H1 (cell line): ENCODE measurements at places on chromosomes 1 and 21. TPM values are rescaled to one million over a fixed set of nuclear protein-coding genes. Genes with fewer than 3 reads are reported as not detected.

DMRTA2 gene
- not detected in 2 replicates for total RNA-seq

PPIAL4G gene
- not detected in 2 replicates for total RNA-seq

C1orf53 gene
- total RNA-seq = 0.56 and 0.80 TPM in 2 replicates

KRTAP7-1 gene
- not detected in 2 replicates for total RNA-seq

BCAN gene
- total RNA-seq = 3.8 and 4.5 TPM in 2 replicates

DNA sequence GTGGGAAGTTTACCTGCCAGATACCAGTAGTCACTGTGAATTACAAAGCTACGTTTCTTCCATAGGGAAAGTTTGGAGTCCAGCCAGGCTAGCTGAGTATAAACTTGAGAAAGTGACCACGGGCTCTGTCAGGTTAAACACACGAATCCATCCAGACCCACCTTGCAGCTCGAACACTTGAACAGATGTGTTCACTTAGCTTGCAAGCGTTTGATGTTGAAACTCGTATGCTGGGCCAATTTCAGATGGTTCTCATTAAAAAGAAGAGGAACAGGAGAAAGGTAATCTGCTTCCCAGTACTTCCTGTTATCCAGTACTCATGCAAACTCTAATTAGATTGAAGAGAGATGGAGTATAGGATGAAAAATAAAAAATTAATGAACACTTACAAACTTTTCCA lies 636.4 kb downstream of the SMYD3 start:
- DNase-seq = no peak

- DNase-seq = no peak
Measured at GRCh38 chr1:234864116-234864515, 254.1 kb upstream of the IRF2BP2 start.

DNA sequence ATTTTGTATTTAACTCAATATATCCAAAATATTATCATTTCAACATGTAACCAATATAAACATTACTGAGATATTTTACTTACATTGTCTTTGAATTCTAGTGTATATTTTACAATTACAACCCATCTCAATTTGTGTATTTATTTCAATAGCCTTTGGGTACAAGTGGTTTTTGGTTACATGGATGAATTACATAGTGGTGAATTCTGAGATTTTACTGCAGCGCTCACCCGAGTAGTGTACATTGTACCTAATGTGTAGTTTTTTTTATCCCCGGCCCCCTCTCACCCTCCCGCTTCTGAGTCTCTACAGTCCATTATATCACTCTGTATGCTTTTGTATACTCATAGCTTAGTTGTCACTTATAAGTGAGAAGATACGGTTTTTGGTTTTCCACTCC lies 117.0 kb upstream of the GALNT2 start:
- DNase-seq = no peak

DNA sequence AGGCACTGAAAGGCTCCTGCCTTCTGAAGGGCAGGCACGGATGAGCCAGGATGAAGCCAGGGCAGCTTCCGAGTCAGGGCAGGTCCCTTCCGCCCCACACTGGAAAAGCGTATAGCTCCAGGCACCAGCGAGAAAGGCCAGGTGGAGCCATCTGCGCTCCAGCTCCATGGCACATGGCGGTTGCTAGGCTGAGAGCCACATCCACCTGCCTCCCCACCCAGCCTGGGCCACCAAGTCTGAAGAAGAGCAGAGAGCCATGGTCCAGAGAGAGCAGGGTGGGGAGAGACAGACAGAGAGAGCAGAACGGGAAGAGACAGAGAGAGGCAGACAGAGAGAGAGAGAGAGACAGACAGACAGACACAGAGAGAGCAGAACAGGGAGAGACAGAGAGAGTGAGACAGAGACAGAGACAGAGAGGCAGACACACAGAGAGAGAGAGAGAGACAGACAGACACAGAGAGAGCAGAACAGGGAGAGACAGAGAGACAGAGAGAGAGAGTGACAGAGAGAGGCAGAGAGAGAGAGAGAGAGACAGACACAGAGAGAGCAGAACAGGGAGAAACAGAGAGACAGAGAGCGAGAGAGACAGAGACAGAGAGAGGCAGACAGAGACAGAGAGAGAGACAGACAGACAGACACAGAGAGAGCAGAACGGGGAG lies 5.2 kb downstream of the FNDC10 start:
- DNase-seq = no peak

GRCh38 chr1:115771847-115772457 lies 3.4 kb upstream of the CASQ2 start:
- peak; percentile 72 for DNase-seq

DNA sequence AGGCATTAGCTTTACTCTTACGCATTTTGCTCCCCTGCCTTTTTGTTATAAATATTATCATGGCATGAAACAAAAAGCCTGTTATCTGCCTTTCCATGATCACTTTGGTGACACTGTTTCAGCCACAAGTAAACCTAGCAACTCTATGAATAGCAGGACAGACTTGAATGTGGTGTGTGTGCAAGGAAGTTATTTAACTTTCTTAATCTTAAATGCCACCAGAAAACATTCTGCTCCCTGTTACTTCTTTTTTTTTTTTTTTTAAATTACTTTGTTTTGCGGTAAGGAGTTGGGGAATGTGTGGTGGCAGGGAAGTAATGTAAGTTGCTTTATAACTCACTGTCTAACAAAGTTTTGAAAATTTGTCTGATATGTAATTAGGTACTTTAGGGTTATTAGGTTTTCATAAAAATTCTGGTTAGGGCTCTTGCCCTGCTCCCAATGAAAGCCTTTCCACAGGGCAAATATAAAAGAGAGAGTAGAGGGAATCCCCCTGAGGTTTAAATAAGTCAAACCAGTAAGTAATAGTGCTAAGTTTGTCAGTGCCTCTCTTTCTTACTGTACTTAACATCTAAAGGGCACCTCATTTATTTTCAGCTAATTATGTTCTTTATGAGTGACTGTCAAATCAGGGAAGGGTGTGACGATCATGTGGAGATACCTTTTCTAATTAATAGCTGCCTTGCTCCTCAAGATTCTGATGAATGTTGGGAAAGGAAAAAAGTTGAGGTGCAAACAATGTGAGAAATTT lies 39.5 kb downstream of the RASAL2 start:
- no peak for DNase-seq

DNA sequence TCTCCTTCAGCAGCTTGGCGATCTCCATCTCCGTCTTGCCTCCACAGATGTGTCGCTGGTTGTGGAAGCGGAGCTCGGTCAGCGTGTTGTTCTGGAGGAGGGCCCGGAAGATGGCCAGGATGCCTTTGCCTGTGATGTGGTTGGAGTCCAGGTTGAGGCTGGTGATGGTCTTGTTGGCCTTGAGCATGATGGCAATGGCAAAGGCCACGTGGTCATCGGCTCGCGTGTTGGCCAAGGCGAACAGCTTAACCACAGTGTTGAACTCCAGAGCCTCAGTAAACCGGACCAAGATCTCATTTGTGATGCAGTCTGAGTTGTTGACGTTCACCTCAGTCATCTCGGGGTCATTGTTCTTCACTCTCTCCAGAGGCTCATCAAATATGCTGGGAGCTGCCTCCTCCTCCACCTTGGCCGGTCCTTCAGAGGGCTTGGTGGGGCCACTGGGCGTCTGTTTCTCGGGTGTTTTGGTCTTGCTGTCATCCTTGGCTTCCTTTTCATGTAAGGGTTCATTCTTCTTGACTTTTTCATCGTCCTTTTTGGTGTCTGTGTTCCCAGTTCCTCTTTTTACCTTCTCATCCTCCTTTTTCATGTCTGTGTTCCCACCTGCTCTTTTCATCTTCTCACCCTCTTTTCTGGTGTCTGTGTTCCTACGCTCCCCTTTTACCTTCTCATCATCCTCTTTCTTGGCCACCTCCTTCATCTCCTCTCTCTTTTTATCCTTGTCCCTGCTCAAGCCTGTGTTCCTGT lies 11.2 kb downstream of the SHISA4 start:
- DNase-seq = no peak

DNA sequence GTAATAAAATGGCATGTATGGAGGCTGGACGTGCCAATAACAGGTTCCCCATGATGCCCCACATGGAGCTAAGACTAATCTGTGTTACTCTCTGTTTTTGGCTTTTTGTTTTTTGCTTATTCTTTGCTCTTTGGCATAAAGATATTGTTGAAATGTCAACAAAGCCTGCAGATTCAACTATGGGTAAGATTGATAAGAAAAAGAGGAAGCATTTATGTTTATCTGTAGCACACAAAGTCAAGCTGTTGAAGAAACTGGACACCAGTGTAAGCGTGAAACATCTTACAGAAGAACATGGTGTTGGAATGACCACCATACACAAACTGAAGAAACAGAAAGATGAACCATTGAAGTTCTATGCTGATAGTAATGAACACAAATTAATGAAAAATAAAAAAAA lies 402.7 kb downstream of the LTN1 start:
- DNase-seq = no peak

GRCh38 chr1:93670141-93670540 lies 11.5 kb downstream of the BCAR3 start:
- DNase-seq = no peak

GRCh38 chr1:32353886-32354570 lies 8.3 kb downstream of the FAM229A start:
- no peak for DNase-seq

GRCh38 chr1:25040122-25040685 lies 110.1 kb upstream of the RUNX3 start:
- no peak for DNase-seq

GRCh38 chr1:168396940-168397684 lies 116.4 kb downstream of the TBX19 start:
- no peak for DNase-seq
